KG1 (cell line): ENCODE measurements at places on chromosomes 13 and 19.

GRCh38 chr13:23705583-23705982 lies 135.4 kb downstream of the TNFRSF19 start:
- DNase-seq: no peak

GRCh38 chr19:56900573-56901097 lies 60.1 kb upstream of the PEG3 start:
- no peak for DNase-seq

GRCh38 chr13:77443511-77443910 lies 92.0 kb upstream of the SCEL start:
- DNase-seq: no peak

DNA sequence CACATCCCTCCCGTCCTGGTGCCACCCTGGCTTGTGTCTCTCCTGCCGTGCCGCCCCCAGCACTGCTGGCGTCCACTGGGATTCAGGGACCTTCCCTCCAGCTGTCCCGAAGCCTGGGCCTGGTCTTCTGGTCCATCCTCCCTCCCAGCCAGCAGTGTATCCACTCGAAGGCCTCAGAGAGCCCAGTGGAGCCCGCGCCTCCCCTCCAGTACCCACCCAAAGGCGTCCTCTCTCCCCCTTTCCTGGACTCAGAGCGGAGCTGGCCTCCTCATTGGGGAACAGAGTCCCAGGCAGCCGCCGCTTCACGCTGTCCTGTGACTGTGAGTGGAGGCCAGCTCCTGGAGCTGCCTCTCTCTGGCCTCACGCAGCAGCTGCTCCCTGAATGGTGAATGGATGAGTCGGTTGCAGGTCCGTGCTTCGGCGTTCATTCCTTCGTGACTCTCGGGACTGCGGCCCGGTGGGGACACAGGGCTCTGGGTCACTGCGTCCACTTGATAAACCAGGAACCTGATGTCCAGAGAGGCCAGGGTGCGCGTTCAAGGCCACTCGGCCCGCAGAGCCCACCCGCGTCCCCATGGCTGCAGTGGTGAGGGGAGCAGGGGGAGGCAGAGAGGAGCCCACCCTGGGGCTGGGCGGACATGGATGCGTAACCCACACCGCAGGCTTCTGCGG lies 12.1 kb downstream of the ONECUT3 start:
- DNase-seq: no peak

- no peak for DNase-seq
These were observed 12.1 kb downstream of the LMTK3 start for GRCh38 chr19:48499316-48500090.

- DNase-seq: no peak
These were observed 155.2 kb downstream of the LIG4 start for GRCh38 chr13:108060111-108060510.

DNA sequence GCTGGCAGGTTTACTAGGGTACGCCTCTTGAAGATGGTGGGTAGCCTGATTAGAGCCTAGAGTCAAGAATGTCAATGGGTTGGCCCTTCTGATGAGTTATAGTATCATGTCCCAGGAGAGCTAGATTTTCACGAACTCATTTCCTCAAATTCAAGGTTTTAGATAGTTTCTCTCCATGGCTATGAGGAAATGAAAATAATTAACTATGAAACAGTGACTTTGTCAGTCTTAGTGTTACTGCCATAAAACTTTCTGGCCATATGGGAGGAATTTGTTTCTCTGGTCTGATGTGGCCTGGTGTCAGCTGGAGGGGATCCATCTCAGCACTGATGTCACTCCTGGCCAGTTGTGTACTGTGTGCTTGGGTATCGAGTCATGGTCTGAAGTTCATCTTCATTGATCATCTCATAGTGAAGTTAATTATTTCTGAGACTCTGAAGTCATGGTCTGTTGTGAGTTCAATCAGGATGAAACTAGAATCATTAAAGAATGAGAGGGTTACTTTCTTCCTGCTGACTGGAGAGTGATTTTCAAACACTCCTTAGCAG lies 49.4 kb upstream of the TNFSF11 start:
- no peak for DNase-seq

DNA sequence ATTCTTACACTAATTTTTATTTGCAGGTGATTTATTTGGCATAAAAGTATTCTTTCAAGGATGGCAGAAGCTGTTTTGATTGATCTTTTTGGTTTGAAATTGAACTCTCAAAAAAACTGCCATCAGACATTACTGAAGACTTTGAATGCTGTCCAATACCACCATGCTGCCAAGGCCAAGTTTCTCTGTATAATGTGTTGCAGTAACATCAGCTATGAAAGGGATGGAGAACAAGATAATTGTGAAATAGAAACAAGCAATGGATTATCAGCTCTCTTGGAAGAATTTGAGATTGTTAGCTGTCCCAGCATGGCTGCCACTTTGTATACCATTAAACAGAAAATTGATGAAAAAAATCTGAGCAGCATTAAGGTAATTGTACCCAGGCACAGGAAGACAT lies 1.2 kb downstream of the LACC1 start:
- DNase-seq: no peak

GRCh38 chr19:46366620-46367292 lies 19.9 kb downstream of the PPP5C start:
- DNase-seq: no peak

DNA sequence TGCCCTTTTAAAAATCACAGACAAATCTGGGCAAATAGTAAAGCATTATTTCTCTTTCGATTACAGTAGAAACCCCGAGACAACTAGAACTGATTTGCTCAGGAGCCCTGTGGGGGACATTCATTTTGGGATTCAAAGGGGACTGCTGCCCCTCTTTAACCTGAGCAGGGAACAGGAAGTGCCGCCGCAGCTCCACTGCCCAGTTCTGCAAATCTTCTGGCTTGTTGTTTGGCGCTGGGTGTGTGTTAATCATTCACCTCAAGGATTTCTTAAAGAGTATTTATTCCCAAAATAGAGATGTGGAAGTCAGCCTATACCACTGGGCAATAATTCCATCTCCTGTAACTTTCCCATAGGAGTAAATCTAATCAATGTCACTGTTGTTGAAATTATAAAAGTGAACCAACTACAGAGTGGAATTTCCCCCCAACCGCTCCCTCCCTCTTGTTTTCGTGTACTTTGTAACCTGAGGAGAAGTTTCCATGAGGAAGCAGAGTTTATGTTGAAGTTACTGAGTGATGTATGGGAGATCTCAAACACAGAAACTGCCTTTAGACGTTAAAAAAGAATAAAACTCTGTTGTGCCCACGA lies 515.8 kb downstream of the KLF12 start:
- no peak for DNase-seq

DNA sequence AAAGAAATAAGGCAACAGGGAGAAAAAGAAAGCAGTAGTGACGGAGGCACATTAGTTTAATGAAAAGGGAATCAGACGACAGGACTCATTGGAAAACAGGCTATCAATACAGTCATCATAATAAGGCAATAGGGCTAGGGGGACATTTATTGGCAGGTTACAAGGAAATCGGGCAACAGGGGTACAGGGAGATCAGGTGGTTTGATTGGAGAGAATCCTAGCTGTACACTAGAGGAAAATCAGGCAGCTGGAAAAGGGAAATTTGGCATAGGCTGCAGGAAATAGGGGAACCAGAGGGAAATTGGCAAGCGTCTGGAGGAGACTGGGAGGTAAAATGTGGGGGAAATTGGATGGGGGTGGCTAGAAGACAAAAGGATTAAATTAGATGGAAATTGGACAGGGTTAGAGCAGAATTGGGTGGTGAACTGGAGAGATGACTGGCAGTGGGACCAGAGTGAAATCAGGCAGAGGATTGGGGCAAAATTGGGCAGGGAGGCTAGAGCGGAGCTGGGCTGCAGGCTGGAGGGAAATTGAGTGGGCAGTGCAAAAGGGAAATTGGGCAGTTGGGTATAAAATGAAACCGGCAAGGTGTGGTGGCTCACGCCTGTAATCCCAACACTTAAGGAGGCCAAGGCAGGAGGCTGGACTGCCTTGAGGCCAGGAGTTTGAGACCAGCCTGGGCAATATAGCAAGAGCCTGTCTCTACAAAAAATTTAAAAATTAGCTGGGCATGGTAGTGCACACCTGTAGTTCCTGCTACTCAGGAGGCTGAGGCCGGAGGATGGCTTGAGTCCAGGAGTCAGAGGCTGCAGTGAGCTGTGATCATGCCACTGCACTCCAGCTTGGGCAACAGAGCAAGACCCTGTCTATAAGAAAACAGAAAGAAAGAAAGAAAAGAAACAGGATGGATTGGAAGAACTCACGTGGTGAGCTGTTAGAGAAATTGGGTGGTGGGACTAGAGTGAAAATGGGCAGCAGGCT lies 7.4 kb downstream of the LRFN3 start:
- DNase-seq: no peak

- DNase-seq: no peak
These were observed 38.4 kb upstream of the RCBTB2 start for GRCh38 chr13:48571126-48571913.

GRCh38 chr13:69959046-69959445 lies 148.6 kb upstream of the ATXN8OS start:
- no peak for DNase-seq

GRCh38 chr13:90866006-90866405 lies 481.5 kb upstream of the MIR17HG start:
- no peak for DNase-seq

DNA sequence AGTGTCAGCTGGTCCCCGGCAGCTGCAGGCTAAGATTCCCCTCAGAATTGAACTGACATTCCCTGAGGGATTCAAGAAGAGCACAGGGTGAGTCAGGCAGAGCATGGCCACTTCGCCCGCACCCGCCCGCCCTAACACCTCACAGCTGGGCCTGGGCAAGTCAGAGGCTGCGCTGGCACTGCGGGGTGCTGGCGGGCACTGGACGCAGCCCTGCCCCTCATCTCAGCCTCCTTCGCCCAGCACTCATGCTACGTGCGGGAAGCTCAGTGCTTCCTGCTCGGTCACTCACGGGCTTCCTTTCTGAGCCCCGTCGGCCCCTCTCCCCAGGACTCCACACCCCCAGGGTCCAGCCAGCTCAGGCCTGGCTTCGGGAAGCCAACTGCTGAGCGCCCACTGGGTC lies 56.9 kb downstream of the MLLT1 start:
- DNase-seq: no peak

- DNase-seq: no peak
These were observed 8.1 kb downstream of the ALOX5AP start for GRCh38 chr13:30743319-30744055.
